ENCODE measurements at places on chromosomes 4 and X. TPM values are rescaled to one million over a fixed set of nuclear protein-coding genes. Genes with fewer than 3 reads are reported as not detected.

DNA sequence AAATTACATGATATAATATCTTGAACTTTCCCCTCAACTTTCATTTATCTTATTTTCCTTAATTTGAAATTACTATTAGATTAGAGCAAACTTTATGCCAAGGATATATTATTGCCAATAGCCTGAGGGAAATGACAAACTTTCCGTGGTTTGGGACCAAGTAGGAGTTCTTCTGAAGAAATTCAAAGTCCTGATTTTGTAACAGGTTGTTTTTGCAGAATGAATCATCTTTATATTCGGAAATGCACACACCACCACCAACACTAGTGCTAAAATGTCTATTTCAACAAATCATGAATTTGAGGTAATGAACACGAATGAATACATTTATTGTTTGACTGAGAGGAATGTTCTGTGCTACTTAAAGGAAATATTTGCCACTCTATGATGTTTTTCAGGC is 226.7 kb downstream of the GRIA2 start:
- DNase-seq: no peak

DNA sequence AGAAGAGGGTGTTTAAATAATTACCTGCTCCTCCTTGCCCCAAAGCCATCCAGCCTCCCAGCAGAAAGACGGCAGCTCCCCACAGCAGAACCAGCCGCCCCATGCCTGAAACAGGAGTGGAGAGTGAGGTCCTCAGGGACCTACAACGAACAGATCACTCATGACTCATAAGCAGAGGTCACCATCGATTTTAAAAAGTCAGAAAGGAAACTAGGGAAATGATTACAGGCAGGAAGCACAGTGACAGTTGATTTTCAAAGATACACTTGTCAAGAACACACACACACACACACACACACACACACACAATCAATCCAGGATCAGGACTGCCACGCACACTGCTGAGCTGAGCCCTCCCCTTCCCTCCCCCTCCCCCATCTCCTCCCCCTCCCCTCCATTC is at the start of gene CRLF2:
Gene CRLF2 (minus strand): TSS at position 118 of the 400 bp plus-strand sequence. CDS start 15 bp downstream, at position 103.
- no peak for DNase-seq

DNA sequence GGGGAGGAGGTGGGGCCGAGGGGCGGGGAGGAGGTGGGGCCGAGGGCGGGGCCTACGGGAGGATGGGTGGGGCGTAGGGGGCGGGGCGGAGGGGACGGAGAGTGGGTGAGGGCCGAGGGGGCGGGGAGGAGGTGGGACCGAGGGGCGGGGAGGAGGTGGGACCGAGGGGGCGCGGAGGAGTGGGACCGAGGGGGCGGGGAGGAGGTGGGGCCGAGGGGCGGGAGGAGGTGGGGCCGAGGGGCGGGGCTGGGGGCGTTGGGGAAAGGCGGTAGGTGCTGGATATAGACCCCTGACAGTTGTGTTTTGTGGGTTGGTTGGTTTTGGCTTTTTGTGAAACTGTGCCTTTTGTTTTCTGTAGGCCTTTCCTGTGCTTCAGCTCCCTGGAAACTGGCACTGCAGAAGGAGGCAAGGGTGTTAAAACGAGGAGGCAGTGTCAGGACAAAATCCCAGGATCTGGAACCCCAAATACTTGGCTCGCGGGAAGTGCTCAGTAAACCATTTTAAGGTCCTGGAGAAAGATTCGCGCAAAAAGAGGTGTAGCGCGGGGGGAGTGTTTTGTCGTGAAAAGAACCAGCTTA is 580 bp upstream of the MMGT1 start:
- peak; percentile 72 for DNase-seq

- no peak for DNase-seq
Observed at GRCh38 chrX:2710041-2710840, 19.1 kb downstream of the CD99 start.

DNA sequence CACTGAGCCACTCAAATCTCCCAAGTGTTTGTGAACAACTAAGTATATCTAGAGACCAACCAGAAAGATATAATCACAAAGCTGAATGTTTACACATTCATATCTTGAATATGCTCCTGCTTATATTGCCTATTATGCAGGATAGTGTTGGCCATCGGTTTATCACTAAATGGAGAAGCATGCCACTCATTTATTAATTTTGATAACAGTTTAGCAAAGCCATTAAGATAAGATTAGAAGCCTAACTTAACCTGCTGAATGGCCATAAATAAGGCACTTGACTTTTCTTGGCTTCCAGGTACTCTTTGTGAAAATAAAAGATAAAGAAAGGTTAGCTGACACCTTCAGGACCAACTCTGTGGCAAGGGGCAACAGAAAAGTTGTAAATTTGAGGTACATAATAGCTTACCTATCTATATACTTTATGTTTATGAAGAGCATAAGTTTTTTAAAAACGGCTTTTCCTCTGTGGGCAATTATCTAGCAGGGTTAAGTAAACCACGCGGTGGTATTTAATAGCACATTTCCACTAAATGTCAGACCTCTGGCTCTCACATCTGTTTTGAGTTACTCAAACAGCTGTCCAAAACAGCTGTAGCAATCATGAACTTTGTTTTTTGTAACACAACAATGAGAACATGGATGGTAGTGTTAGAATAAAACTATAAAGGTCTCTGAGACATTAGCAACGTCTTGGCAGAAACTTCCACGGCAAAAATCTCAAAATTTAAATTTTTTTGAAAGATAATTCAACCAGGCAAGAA is 58.8 kb upstream of the FTHL17 start:
- DNase-seq: no peak

Gene RNF175
- total RNA-seq: 11.3 TPM

- DNase-seq: no peak
Observed at GRCh38 chr4:70577220-70577927, 14.7 kb upstream of the AMBN start.

Gene TBL1X
- 41.3 TPM for total RNA-seq

Gene CABS1
- 0.19 TPM for total RNA-seq

- DNase-seq: no peak
Observed at GRCh38 chr4:133799717-133800315, 401.8 kb downstream of the PABPC4L start.

DNA sequence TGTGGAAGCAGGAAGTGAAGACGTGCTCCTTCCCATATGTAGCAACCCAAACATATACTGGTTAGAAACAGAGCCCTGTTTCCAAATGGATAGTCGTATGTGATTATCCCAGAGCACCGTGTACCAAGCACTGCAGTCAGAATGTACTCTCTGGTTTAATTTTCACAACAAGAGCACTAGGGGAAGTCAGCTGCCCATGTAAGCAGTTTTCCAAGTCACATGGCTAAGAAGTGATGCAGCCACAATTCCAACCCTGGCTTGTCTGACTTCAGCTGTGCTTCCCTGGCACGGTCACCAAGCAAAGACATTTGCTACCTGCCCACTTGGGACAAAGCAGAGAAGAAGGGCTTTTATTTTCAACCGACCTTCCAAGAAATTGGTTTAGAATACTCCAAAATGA is 28.2 kb upstream of the CEP135 start:
- DNase-seq: no peak

GRCh38 chr4:80179637-80180161 is 17.6 kb upstream of the PRDM8 start:
- no peak for DNase-seq

Gene GDPD2
- total RNA-seq: 4.0 TPM

DNA sequence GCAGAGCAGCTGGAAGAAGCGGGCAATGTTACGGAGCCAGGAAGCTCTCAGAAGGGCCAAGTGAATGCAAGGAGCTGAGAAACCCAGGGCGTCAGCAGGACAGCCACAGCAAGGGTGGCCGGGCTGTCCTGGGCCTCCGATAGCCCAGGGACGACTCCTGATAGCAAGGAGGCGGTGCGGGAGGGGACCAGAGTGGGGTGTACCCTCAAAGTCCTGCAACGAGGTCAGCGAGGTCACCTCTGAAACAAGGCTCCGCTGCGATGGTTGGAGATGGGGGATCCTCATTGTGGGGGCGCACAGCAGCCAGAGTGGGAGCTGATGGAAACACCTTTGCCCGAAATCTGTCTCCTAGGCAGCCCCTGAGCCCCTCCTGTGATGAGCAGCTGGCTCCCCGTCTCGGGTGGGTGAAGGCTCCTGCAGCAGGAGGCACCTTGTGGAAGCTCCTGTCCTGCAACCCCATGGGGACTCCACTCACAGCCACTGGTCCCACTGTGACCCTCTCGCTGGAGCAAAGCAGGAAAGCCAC is 4.3 kb upstream of the CCNQ start:
- DNase-seq: no peak

Gene TKTL2
- not detected for total RNA-seq

- DNase-seq: no peak
Observed at GRCh38 chr4:83679692-83680091, 143.8 kb downstream of the GPAT3 start.

DNA sequence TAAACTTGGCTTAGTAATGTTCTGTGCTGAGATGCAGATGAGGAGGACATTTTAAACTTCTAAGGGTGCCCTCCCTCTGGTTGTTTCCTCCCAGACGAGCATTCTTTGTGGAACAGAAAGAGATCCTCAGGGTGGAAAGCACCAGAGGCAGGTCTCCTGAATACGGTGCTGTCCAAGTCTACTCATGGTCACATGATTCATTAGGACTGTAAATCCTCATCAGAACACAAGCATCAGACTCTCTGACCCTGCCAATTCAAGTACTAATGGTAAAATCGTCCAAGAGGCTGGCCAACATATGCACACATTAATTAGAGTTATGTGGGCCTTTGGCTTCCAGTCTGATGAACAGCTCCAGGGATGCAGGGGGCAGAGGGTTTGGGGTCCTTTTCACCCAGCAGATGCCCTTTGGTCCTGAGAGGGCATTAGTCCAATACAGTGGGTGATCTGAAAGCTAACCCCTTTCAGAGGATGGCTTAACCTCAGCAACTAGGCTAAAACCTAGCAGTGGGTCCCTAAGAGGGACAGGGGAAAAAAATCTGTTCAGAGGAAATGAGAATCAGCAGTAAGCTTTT is 18.2 kb downstream of the HAND2 start:
- DNase-seq: peak; percentile 24

Gene PRSS12
- 14.1 TPM for total RNA-seq

Gene LINC00632
- total RNA-seq: 107 TPM

DNA sequence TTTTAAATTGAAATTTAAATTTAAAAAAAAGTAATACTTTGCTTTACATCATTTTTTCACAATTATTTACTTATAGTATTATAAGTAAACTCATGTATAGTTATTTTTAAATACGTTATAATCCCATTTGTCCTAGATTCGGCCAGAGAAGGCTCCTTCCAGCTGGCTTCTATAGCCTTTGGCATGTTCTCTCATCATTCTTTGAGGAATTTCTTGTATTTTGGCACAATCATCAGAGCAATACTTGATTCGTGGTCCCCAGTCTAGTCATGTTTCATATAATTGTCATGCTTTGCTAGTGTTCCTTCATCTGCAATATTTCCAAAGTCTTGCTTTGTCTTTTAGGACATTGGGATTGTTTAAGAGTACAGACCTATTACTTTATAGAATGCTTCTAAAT is 1037.9 kb upstream of the AGA start:
- no peak for DNase-seq

Gene NLRP2B
- total RNA-seq: not detected

- DNase-seq: no peak
Observed at GRCh38 chr4:21117541-21118180, 417.4 kb downstream of the PACRGL start.

DNA sequence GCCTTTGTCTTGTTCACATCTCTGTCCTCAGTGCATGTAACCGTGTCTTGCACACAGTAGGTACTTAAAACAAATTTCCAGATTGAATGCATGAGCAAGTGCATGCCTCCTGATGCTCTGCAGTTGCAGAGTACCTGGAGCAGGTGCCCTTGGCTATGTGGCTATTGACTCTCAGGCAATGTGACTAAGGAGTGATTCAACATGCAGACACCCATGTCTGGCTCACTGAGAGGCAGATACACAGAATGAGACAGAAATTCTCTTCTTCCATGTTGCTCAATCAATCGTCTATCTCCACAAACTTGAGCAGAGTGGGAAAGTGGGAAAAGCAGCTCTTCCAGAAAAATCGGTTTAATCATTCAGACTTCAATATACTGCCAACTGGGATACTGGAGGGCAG is 111.0 kb downstream of the CHRDL1 start:
- no peak for DNase-seq

GRCh38 chr4:181966104-181966551 is 277.1 kb upstream of the TENM3 start:
- DNase-seq: no peak

DNA sequence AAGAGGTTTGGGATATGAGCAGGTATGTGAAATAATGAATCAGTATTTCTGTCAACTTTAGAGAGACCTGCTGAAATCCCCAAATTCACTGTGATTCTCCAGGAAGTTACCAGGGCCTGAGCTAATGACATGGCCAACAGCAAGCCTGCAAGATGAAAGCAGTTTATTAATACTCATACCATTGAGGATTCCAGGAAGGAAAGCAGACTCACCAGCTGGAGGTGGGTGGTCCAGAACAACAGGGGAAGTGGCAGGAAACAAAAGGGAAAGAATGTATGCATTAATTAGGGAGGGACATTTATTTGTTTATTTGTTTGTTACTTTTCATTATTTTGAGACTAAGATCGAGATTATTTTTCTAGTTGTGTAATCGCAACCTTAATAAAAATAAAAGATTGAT is 196.6 kb upstream of the AGA start:
- DNase-seq: no peak

- no peak for DNase-seq
Observed at GRCh38 chr4:30614771-30615170, 105.4 kb upstream of the PCDH7 start.

Gene NDP
- total RNA-seq: 1.1 TPM

- DNase-seq: no peak
Observed at GRCh38 chrX:5681159-5681558, 547.5 kb downstream of the NLGN4X start.

Gene SLITRK2
- 5.4 TPM for total RNA-seq

- no peak for DNase-seq
Observed at GRCh38 chr4:151725087-151725486, 35.7 kb downstream of the GATB start.

DNA sequence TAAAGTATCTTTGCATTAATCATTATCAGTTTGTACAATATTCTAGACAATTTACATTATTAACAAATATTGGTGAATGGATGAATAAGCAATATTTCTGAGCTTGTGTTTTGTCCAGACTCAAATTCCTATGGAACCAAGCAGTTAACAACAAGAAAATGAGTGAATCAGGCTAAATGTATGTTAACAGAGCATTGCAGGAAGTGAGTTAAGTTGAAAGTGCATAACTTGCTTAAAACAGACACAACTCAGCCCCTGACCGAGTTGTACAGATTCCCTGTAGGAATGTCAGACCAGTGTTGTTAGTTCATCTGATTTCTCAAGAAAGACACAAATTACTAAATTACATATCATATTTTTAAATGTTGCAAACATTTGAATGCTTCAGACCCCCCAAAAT is 23.7 kb upstream of the CSN1S1 start:
- DNase-seq: no peak

DNA sequence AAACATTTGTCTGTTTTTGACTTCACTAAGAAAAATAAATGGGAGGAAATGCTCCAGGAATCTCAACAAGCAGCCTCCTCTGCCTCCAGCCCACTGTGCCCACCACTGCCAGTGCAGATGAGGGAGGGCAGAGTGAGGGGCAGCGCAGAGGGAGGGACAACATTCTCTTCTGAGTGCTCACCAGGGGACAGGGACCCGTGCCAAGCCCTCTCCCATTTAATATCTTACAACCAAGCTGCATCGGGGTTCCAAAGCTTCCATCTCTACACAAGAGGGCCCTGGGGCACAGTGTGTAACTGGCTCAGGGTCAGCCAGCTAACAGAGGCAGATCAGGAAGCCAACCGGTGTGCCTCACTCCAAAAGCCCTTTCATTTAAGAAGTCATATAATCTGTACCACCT is 120.4 kb downstream of the NSUN7 start:
- no peak for DNase-seq
